ENCODE measurements at places on chromosomes 7 and 10.
A peak's percentile ranks its signal among the peaks of the same experiment; 100 is the strongest.

GRCh38 chr10:105952153-105952552, 1212.4 kb downstream of the SORCS1 start:
- peak; percentile 36 for DNase-seq

GRCh38 chr7:131250331-131250730, 77.3 kb upstream of the MKLN1 start:
- DNase-seq, result no peak

GRCh38 chr10:128526791-128527375, 400.7 kb upstream of the MKI67 start:
- DNase-seq, result no peak

GRCh38 chr10:110671788-110672579, 27.8 kb downstream of the RBM20 start:
- peak; percentile 50 for DNase-seq

GRCh38 chr7:47577321-47577919, 4.5 kb downstream of the TNS3 start:
- no peak for DNase-seq

Measured in fibroblast of upper back skin (primary cell).